ENCODE measurements at places on chromosomes 2 and 18. TPM values are rescaled to one million over a fixed set of nuclear protein-coding genes. Genes with fewer than 3 reads are reported as not detected.

TMEM247 gene
- total RNA-seq, result not detected

RGPD4 gene
- total RNA-seq, result not detected

DLX2 gene
- total RNA-seq, result not detected

SKOR2 gene
- total RNA-seq, result not detected

MRPS9 gene
- 20.6 TPM for total RNA-seq

DPP10 gene
- not detected for total RNA-seq

CTAGE1 gene
- total RNA-seq, result under 0.01 TPM

ARHGAP28 gene
- total RNA-seq, result 3.8 TPM

TCF23 gene
- total RNA-seq, result not detected

CCDC85A gene
- 2.8 TPM for total RNA-seq

MZT2B gene
- 24.9 TPM for total RNA-seq

FMNL2 gene
- total RNA-seq, result 10.9 TPM

CD207 gene
- total RNA-seq, result not detected

COL4A3 gene
- total RNA-seq, result not detected

REEP1 gene
- under 0.01 TPM for total RNA-seq

ACMSD gene
- not detected for total RNA-seq

RAD51AP2 gene
- total RNA-seq, result not detected

UGT1A10 gene
- not detected for total RNA-seq

SERPINB10 gene
- not detected for total RNA-seq

PKDCC gene
- total RNA-seq, result 55.6 TPM

CAVIN2 gene
- total RNA-seq, result 11.5 TPM

TTC32 gene
- total RNA-seq, result 1.9 TPM

PRSS56 gene
- total RNA-seq, result not detected

SLC5A7 gene
- not detected for total RNA-seq

CDH19 gene
- total RNA-seq, result not detected

LIMS4 gene
- 2.5 TPM for total RNA-seq

TMEM178A gene
- total RNA-seq, result 0.18 TPM

C1QL2 gene
- total RNA-seq, result not detected

ST3GAL5 gene
- total RNA-seq, result 16.8 TPM

MMADHC gene
- total RNA-seq, result 112 TPM

GALR1 gene
- not detected for total RNA-seq

NDC80 gene
- 15.3 TPM for total RNA-seq

DSC3 gene
- total RNA-seq, result under 0.01 TPM

RNF125 gene
- total RNA-seq, result under 0.01 TPM

REG1B gene
- total RNA-seq, result not detected

NGEF gene
- total RNA-seq, result 1.1 TPM

ADCYAP1 gene
- total RNA-seq, result not detected

All from IMR-90 (cell line).